RKO (cell line): ENCODE measurements at places on chromosomes 12 and 14.

DNA sequence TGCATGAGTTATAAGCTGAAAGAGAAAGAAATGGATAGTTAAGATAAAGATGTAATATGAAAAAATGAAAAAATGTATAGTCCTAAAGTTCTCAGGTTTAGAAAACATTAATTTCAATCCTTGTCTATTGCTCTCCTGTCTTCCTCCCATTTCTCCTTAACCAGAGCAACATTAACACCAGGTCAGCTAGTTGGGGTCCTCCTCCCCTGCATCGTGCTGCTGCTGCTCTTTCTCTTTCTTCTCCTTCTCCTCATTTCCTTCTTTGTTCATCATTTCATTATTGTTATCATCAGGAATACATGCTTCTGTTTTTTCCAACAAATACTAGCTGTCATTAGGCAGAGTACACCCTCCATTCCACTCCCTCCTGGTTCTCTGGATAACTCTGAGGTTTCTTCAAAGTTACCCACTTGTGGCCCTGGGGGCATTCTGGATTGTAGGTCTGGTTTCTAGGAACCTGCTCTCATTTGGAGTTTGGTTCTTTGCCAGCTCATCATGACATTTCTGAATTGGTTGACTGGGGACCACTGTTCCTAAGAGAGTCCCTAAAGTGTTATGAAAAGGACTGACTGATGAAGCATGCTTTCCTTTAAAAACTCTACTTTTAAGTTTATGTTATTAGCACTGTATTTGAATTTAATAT, 17.0 kb downstream of the ACSS3 start:
- DNase-seq: no peak

DNA sequence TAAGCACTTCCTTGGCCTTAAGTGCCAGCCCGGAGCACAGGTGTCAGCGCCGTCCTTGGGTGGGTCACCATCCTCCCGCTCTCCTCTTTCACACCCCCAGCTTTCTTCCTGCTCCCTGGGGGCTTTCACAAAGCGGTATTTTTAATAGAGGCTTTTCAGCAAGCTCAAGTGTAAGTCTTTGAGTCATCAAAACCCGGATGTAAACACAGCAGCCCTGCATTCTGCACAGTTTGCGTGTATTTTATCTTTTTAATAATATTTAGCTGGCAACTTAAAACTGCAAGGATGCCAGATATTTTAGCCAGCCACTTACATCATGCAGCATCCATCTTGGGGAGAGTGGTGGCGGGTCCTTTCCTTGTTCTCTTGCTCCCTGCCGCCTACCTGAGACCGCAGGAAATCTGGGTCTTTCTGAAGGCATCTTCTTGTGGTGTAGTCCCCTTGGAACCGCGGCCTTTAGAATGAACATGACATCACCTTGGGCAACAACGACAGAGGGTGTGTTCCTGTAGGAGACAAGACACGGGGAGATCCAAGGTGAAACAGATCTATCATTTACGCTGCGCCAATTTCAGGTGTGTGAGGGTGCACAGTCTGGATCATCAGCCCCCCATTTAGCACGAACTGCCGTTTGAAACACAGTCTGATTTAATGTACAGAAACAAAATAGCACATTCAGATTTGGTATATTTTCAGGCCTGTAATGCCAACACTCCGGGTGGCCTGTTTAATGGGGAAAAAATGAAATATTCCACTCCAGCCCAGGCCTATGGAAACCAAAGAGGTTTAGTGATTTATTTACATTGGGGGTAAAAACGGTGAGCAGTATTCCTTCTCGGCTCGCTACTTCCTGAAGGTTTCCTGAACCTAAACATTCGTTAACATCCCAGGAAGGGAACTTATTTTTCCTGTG, 12.5 kb upstream of the IRF2BPL start:
- DNase-seq: peak; percentile 45

- DNase-seq: no peak
Measured at GRCh38 chr12:25591144-25591543, 38.1 kb upstream of the LMNTD1 start.

DNA sequence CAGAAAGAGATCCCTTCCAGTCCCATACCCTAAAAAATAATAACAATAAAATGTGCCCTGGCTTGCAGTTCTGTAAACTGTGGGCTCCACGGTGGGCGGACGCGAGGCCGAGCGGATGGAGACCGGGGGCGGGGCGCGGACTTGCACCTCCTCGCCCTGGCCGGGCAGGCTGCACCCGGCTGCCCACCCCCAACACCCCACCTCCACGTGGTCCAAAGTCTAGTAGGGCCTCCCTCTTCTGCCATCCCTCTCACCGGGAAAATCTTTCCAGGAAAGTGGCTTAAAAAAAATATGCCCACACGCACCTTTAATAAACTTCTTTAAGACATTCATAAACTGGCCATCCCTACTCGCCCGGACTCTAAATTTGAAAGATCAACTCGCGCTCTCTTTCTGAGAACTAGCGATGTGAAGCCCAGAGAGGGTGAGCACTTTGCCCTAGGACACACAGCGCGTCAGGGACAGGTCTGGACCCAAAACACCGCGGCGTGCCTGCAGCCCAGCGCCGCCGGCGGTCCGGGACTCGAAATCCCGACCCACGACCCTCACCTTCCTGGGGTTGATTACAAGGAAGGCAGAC, 1.9 kb upstream of the BCL11B start:
- DNase-seq: no peak

GRCh38 chr14:64095620-64096019, 198.6 kb downstream of the ESR2 start:
- no peak for DNase-seq

- DNase-seq: no peak
Measured at GRCh38 chr12:90342081-90342480, 612.9 kb downstream of the CCER1 start.

DNA sequence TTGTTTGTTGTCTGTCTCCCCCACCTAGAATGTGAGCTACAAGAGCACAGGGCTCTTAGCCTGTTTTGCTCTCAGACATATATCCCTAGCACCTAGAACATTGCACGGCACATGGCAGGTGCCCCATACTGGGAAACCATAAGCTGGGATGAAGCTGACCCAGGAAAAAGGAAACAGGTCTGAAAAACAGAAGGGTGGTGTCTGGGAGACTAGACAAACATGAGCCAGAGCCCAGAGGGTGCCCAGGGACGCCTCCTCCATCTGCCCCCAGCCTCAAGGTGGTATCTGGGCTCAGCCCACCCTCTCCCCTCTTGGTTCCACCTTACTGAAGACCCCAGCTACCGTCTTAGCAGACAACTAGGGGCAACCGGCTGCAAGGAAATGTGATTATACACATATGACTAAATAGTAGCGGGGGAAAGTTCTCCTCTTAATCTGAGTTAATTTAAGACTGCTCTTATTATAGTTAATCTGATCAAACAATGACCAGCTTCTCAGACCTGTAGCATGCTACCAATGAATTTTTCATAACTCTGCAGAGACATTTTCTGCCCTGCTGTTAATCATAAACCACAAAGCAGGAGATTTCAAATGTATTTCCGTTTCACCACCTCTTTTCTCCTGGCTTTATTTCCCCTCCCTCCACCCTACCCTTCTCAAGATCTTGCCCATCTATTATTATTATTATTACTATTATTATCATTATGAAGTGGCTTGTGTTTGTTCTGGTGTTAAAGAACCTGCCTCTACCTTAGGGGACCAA, 31.9 kb downstream of the KSR2 start:
- DNase-seq: no peak

GRCh38 chr14:51511265-51511664, 140.4 kb upstream of the FRMD6 start:
- no peak for DNase-seq

GRCh38 chr12:6317693-6318439, 7.4 kb downstream of the PLEKHG6 start:
- DNase-seq: no peak

DNA sequence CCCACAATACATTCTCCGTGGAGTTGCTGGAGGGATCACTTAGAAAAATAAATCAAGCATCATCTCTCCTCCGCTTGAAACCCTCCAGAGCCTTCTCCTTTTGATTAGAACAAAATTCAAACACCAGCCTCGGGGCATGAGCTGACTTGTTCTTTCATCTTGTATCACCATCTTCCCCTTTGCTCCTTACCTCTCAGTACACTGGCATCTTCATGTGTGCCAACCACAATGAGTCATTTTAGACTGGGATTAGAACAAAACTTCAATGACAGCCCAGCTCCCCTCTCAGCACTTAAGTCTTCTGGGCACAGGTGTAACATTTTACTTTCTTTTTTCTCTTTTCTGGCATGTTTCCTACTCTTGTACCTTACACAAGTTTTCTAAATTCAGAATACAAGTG, 1159.2 kb upstream of the TMEM132C start:
- no peak for DNase-seq

- DNase-seq: no peak
Measured at GRCh38 chr14:61080591-61081010, 99.6 kb downstream of the SLC38A6 start.
